Thoracic aorta (tissue), 2 donors: ENCODE measurements at places on chromosomes 5 and 9. TPM values are rescaled to one million over a fixed set of nuclear protein-coding genes. Genes with fewer than 3 reads are reported as not detected.

DNA sequence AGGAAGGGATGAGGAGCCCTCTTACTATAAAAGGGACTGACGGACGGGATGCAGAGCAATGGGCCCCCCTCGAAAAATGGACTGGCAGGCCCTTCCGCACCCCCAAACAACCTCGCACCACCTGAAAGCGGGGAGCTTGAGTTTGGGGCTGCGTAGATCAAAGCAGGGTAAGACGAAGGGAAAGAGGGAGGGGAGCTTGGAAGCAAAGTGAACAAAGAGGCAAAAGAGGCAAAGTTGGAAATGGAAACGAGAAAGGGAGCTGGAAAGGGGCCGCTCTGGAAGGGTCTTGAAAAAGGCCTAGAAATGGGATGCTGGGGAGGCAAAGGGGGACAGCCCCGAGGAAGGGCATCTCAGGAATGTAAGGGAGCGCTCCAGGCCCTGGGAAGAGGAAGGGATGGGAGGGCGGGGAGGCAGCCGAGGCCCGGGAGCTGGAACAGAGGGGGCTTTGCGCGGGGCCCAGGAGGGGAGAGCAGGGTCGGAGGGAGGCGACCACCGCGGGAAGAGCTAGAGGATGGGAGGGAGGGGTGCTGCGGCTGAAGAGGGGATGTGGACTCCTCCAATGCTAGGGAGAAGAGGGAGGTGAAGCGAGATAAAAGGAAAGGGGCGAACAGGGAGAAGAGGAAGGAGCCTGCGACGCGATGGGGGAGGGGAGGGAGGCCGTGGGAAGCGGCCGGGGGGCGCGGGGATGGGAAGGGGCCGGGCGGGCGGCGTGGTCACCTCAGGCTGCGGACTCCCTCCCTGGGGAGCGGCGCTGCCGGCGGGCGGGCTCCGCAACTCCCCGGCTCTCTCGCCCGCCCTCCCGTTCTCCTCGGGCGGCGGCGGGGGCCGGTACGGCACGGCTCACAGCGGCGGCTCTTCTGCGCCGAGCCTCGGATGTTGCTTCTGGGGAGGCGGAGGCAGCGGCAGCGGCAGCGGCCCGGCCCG, 577 bp downstream of the RNF145 start:
- DNase-seq, result no peak

GRCh38 chr9:116504081-116504480, 183.0 kb upstream of the TRIM32 start:
- DNase-seq, result no peak

DNA sequence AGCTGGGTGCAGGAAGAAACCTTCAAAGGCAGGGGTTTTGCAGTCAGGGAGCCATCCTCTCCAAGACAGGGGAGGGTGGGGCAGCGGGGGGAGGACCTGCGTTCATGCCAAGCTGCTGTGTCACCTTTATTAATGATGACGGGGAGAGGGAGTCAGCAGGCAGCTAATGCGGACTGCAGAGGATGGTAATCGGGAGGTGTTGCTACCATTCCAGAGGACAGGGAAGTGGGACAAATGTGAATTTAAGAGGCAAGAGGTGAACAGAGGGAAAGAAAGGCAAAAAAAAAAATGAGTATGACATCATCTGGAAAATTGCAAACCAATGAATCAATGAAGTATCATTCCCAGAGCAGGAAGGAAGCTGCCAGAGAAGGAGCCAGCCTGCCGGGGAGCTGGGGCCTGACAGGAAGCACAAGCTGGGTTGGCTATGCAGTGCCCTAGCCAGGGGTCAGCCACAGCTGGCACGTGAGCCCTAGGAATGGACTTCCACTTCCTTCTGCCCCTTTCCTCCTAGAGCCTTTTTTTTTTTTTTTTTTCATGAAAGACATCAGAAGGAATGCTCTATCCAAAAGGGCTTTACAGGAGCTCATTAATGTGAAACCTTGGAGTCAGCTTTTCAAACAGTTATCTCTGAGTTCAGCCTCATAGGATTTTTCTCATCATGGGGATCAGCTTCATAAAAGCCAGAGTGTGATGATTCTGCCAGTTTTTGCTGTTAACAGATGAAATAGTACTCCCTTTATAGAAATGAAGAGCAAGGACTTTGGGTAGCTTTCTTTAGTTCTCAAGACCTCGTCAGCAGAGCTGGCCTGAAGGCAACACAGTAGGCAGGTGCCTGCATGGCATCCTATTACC, 9.2 kb downstream of the INSYN2B start:
- DNase-seq, result no peak

DNA sequence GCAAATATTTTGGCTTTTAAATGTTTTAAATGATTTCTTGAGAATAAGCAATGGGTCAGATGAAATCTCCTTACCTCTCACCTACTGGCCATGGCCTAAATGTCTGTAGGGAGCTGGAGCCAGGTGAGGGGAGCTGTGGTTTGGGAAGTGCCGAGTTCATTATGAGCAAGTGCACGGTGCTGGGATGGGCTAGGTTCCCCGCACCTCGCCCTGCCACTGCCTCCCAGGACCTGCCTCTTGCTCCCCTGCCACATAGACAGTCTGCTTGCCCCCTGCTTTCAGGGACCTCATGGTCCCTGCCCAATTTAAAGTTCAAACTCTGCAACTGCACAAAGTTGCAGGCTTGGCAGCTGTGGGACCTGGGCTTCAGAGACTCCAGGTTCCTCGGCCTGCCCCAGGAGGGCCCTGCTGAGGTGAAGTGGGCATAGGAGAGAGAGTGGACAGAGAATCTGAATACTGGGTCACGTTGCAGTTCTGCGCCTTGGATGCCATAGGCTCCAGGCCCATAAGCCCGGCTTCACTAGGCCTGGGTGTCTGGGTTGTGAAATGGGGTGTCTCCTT, 5.4 kb downstream of the OR13J1 start:
- no peak for DNase-seq

The GABBR2 gene
- total RNA-seq, result not detected

DNA sequence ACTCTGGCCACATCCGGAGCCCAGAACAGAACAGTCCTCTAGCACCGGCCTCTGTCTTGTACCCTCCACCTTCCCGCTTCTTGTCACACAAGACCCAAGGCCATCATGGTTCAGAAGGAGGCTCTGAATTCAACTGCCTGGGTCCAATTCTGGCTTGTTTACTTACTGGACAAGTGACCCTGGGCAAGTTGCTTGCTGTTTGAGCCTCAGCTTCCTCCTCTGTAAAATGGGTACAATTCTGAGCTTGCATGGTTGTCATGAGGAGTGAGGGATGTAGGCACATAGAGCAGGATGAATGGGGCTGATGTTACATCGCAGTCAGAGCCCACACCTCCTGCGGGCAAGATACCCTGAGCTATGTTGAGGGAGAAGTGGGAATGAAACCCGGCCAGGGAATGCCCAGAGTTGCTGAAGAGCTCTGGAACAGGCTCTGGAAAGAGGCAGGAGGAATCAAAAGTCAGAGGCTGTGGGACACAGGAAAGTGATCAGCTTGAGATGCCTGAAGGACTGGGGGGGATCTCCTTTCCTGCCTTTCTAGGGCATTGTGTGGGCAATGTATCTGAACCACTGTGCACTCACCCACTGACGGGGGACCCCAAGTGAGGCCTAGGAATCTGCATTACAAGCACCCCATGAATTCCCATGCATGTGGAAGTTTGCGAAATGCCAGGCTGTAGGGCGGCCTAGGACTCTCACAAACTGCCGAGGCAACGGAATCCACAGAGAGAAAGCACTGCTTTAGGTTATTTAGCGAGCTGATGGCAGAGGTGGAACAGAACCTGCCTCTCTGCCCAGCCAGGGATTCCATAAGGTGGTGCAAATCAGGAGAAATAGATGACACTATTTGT, 29.4 kb upstream of the IL17B start:
- DNase-seq, result no peak

GRCh38 chr5:131142970-131143617, 22.0 kb downstream of the HINT1 start:
- DNase-seq, result no peak

GRCh38 chr5:17813214-17813613, 179.0 kb downstream of the TAF11L14 start:
- DNase-seq, result no peak

The TRIM36 gene
- total RNA-seq, result 4.6 TPM

The ANKRD33B gene
- 5.7 TPM for total RNA-seq

GRCh38 chr9:123407217-123407851, 51.3 kb downstream of the CRB2 start:
- DNase-seq, result no peak

DNA sequence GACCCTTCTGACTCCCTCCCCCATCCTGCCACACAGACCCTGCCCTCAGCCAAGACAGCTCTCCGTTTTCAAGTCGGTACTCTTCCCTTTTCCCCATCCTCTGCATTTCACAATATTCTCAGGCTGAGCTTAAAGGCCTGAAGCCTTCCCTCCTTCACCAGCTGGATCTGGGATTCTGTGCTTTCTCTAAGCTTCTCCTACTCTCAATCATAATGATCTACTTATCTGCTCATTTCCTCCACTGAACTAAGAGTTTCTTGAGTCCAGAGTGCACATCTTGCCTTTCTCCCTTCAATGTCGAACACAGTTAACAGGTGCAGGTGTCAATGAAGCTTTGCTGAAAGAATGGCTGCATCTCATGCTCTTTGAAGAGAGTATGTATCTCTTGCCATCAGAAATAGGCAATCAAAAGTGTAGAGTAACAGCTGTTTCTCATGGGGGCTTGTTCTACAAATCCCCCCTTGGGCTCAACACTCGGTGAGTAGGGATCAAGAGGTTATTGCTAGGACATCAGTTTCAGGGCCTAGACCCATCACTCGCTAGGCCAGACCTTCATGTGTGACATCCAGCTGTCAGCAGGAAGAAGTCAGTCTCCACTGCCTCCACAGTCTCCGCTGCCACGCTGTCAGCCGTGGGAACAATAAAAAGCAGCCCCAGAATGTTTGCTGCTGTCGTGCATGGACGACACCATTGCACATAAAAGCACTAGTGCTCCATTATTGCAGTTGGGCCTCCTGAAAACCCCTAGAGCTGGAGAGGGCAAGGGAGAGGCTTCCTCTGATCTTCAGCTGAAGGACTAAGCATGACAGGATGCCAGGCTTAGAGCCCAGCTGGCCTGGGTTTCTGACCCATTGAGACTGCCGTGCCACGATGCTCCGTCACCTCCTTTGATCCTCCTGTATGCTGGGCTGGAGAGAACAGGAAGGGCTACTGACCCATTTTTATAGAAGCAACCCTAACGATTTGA, 23.7 kb downstream of the TRAF1 start:
- DNase-seq, result no peak
